IPS DF 6.9 (cell line): ENCODE measurements at places on chromosomes 13 and 19.

DNA sequence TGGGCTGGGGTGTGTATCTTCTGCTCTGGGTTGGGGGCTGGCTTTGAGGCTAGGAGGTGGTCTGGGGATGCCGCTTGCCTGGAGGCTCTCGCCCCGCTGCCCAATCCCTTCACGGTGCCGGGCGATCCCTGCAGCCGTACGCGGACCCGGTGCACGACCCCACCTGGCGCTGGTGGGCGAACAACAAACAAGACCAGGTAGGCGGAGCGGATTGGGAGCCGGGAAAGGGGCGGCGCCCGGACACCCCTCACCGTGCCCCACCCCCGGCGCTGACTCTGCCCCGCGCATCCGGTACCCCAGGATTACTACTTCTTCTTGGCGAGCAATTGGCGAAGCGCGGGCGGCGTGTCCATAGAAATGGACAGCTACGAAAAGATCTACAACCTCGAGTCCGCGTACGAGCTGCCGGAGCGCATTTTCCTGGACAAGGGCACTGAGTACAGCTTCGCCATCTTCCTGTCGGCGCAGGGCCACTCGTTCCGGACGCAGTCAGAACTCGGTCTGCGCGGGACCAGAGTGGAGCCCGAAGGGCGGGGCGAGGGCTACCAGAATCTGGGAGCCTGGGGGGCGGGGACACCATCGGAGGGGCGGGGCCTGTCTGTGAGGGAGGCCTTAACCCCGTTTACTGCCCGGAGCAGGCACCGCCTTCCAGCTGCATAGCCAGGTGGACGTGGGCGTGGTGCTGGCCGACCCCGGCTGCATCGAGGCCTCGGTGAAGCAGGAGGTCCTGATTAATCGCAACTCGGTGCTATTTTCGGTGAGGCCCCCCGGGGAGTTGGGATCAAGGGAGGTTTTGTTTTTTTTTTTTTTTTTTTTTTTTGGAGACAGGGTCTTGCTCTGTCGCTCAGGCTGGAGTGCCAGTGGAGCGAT, 12.1 kb upstream of the PSMD8 start:
- peak; percentile 60 for DNase-seq

DNA sequence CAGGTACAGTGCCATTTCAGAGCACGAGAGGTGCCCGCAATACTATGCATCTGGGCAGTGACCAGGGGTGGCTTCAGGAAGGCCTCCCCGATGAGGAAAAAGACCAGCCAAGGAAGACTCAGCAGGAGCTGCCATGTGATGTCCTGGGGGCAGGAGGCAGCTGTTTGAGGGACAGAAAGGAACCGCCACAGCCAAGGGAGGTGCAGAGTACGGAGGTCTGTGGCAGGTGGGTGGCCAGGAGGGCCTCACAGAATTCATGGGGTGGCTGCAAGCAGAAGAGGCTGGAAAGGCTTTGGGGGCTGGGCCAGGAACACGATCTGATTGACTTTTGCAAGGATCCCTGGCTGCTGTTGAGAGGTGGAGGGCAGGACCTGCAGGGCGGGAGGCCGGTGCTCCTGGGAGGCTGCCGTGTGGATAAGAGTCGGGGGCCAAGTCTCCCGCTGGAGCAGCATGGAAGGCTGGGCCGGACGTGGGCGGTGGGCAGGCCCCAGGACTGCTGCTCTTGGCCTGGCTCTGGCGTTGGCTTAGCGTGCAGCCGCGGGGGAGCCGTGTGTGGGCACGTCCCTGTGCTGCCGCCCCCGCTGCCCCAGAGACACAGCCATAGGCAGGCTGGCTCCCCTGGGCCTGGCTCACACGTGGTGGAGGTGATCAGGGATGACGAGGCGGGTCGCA, 29.1 kb downstream of the CEBPA start:
- DNase-seq = no peak

DNA sequence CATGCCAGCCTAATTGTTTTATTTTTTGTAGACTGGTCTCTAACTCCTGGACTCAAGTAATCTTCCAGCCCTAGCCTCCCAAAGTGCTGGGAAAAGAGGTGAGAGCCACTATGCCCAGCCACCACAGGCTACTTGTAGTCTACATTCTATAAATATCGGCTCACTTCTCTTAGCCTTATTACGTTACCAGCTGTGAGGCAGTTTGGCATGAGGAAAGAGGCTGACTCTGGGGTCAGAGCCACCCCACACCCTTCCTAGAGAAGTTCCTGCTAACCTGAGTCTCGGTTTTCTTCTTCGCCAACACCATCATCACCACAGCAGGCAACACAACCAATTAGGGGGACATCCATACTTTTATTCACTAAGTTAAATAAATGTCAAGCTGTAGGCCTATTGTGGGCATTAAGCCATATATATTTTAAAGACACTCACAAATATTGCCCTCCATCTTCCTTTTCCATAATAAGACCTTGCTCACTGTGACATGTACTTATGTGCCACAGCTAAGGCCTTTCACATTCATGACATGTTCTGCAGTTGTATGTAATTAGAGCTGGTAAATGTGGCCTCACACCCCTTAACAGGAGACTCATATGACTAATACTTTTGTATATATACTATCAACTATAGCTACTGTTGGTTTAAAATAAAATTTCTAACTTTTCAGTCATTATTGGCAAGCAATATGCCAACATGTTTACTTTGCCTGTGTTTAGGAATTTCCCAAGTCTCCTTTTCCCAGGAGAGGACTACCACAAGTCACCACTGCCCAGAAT, 5.7 kb downstream of the SLC25A30 start:
- no peak for DNase-seq

GRCh38 chr13:94548821-94549231, 47.1 kb downstream of the TGDS start:
- peak; percentile 25 for DNase-seq

DNA sequence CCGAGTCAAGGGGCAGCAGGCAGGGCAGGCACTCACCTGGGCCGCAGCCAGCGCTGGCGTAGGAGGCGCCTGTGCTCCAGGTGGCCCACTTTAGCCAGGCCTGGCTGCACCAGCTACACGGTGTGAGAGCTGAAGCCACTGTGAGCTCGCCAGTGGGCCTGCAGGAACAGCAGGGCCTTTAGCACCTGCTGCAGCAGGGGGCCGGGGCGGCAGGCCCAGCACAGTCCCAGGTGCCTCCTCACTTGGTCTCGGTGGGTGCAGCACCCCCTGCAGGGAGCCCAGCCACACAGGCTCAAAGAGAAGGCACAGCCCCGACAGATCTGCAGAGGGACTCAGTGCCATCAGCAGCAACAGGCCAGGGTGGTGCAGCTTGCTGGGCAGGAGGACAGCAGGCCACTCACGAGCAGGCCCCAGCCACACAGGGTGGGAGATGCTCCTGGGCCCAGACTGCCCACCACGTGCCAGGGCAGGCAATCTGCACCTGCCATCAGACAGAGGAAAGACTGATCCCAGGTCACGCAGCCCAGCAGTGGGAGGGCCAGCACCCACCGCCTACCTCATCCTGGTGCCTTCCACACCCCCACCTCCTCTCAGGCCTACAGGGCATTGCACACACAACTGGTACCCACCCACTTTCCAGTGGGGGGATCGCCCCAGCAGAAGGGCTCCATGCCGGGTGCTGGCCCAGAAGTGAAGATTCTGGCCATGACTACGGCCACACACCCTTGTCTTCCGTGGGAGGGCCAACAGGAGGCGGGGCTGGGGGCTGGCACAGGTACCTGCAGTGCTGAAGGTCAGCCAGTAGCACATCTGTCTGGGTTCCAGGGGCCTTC, 15.8 kb downstream of the ARHGAP33 start:
- no peak for DNase-seq
